ENCODE measurements at places on chromosomes 6 and 20.
A peak's percentile ranks its signal among the peaks of the same experiment; 100 is the strongest.

GRCh38 chr6:80321011-80321410, 214.5 kb downstream of the BCKDHB start:
- no peak for DNase-seq

DNA sequence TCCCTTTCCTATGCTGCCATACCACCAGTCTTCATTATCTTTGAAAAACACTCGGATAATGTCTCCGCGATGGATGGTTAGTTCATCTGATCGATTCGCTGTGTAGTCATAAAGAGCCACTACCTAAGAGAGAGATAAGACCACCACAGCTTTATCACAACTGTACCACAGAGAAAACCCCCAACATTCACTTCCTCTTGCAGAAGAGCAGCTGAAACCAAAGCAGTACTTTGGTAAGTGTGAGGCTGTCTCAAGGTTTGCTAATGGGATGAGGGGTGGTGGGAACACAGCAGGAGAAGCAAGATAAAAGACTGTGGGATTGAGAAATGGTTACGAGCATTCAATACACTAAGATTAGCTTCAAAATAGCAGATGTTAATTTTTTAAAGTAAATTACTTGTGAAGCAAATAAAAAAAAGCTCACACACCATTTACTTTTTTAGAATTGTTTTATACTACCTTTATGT, 142.1 kb downstream of the MYB start:
- peak; percentile 24 for DNase-seq

GRCh38 chr6:157613011-157613522, 210.0 kb upstream of the SNX9 start:
- peak; percentile 91 for DNase-seq

- peak; percentile 99 for DNase-seq
Observed at GRCh38 chr6:134347885-134348805, 30.2 kb upstream of the SGK1 start.
